ENCODE measurements at places on chromosomes 2 and 18.

GRCh38 chr2:219627103-219628100 lies at the start of gene SLC4A3:
Gene SLC4A3, plus strand, starts transcription at chr2:219627630. Its CDS starts 363 bp downstream, at chr2:219627993.
- DNase-seq, result no peak

GRCh38 chr2:11720752-11721151 lies 25.7 kb upstream of the LPIN1 start:
- DNase-seq, result no peak

GRCh38 chr2:145626301-145626700 lies 1106.4 kb upstream of the ZEB2 start:
- no peak for DNase-seq

- DNase-seq, result no peak
Measured at GRCh38 chr2:55880416-55881143, 43.0 kb downstream of the EFEMP1 start.

GRCh38 chr2:101549371-101549770 lies 74.5 kb upstream of the RFX8 start:
- no peak for DNase-seq

DNA sequence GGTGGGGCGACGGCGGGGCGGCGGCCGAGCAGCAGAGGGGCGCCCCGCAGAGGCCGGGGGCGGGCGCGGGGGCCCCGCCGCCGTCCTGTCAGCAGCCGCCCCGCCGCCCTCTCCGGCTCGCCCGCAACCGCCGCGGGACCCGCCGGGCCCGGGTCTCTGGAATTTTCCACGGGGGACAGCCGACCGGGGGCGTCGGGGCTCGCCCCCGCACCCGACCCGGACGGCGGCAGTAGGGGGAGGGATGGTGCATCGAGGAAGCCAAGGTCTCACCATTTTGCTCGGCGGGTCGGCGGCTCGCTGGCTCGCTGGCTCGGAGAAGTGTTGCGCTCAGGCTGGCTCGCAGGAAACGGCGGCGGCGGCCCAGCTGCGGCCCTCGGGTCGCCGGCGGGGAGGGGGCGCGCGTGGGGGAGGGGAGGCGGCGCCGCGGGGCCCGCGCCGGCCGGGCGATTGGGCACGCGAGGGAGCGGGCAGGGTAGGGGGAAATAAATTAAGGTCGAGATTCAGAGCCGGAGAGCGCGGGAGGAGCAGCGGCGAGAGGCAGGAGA lies 405 bp downstream of the PPP3R1 start:
- DNase-seq, result peak; percentile 29

- DNase-seq, result no peak
Measured at GRCh38 chr2:25483607-25484266, 142.0 kb upstream of the DNMT3A start.

GRCh38 chr2:172021074-172021931 lies 21.6 kb downstream of the METAP1D start:
- no peak for DNase-seq

DNA sequence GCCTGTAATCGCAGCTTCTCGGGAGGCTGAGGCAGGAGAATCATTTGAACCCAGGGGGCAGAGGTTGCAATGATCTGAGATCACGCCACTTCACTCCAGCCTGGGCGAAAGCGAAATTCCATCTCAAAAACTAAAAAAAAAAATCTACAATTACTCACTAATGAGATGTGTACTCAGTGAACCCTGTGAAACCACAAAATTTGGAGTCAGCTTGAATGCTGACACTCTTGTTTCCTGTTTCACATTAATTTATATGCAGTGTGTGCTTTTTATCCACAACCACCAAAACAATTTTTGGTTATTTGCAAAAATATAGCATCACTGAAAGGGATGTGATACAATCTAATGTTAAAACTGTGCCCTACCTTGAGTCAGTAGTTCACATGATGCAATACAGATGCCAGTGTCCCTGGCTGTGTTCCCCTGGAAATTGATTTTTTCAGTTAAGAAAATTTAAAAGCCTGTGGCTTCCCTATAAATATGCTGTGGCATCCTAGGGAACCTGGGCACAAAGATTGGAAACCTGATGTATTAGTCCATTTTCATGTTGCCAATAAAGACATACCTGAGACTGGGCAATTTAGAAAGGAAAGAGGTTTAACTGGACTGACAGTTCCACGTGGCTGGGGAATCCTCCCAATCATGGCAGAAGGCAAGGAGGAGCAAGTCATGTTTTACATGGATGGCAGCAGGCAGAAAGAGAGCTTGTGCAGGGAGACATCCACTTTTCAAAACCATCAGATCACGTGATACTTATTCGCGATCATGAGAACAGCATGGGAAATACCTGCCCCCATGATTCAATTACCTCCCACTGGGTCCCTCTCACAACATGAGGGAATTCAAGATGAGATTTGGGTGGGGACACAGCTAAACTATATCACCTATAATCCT lies 337.5 kb upstream of the NT5C1B start:
- no peak for DNase-seq

DNA sequence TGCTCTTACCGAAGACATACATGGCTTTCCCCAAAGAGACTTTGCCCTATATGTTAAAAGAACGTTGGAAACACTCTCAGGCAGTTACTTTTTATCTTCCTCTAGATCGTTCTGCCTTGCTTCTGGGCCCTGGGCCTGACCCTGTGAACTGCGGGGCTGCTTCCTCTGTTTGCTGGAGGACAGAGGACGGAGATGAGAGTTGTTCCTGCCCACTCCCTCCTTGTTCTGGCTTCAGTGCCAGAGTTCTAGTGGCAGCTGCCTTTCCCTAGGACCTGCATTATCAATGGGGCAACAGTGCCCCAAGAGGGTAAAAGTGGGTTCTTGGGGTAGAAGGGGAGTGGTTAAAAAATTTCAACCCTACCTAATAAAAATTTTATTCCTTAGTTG lies 6.5 kb upstream of the FN1 start:
- no peak for DNase-seq

DNA sequence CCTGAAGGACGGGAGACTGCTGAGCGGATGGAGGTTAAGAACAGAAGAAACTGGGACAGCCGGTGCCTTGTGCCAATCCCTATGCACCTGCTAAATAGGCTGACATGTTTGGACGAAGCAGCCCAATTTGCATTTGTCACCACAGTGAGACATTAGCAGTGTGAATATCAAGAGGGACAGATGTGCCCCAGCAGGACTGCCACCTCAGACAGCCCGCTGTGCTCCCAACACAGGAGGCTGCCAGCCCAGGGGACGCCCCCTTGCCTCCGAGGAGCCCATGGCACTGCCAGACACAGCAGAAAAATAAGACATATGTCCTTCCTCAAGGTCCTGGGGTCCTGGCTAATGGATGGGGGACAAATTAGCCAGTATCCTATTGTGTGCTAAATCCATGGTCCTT lies 306.7 kb upstream of the POU3F3 start:
- no peak for DNase-seq

DNA sequence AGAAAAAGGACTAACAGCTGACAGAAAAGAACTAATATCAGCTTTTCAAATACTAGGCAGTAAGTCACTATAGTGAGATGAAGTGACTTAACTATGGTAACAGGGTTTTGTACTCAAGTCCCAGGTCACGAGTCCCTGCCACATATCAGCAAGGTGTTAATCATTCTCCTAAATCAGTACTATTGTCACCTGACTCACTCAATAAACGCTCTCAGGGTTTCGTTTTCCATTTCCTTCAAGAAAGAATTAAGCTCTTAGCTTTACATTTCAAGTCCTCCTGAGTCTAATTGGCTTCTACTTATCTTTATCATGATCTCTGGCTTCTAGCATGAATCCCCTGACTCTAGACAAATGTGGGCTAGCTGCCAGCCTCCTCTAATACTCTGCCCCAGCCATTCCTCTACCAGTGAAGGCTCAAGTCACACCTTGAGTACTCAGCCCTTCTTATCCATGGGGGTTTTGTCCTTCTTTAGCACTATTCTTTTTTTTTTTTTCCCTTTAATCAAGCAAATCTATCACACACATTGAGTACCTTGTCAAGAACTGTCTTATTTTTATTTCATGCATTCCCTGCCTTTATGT lies 20.0 kb downstream of the BUB1 start:
- DNase-seq, result no peak

- no peak for DNase-seq
Measured at GRCh38 chr2:128778843-128779242, 460.2 kb upstream of the HS6ST1 start.

DNA sequence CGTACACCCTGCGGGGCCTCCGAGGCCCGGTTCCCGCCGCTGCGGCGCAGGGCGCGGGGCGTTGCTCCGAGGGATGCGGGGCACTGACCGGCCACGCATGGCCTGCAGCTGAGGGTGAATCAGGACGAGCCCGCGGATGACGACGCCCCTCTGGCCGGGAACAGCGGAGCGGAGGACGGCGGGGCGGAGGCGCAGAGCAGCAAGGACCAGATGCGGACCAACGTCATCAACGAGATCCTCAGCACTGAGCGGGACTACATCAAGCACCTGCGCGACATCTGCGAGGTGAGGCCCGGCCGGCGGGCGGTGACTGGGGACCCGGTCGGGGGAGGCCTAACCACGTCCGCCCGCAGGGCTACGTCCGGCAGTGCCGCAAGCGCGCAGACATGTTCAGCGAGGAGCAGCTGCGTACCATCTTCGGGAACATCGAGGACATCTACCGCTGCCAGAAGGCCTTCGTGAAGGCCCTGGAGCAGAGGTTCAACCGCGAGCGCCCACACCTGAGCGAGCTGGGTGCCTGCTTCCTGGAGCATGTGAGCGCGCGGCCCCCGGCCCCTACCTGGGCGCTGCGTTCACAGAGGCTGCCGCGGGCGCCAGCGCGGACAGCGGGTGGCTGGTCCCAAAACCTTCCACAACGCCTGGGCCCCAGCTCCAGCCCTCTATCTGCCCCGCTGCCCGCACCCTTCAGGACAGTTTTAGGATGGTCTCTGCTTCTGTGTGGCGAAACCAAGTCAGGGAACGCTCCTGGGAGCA lies 53.2 kb downstream of the FAM168B start:
- no peak for DNase-seq

DNA sequence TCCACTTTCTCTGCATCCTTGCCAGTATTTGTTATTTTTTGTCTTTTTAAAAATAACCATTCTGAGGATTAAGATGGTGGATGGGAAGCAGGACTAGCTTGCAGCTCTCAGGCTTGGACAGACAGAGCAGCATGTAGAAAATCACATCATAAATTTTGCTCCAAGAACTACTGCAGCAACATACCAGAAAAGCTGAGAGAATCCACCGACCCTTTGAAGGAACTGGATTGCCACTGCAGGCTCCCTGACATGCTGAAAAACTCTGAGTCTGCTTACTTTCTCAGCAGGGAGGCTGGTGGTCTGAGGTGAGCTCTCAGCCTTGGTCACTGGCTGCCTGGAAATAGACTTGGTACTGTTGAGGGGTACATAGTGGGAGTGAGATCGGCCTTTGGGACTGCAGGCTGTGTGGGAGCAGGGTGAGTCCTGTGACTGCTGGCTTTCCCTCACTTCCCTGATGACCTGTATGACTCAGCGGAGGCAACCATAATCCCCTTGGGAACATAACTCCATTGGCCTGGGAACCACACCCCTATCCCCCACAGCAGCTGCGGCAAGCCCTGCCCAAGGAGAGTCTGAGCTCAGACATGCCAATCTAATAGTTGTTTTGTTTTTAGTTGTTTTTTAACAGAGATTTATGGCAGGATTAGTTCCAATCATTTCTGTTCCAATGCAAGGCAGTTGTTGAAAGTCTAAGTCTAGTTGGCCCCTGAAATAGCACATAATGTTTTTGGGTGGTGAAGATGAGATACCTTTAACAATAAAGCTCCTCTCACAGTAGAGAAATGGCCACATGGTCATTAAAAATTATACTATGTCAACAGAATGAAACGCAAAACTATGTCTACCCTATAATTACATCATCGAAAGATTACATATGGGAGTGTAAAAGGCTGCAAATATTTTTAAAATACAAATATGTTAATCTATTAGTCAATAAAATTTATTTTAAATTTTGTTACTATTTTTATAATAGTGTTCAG lies 414.2 kb upstream of the CHAC2 start:
- no peak for DNase-seq

- no peak for DNase-seq
Measured at GRCh38 chr18:75005626-75006025, 203.3 kb downstream of the PTGR3 start.

DNA sequence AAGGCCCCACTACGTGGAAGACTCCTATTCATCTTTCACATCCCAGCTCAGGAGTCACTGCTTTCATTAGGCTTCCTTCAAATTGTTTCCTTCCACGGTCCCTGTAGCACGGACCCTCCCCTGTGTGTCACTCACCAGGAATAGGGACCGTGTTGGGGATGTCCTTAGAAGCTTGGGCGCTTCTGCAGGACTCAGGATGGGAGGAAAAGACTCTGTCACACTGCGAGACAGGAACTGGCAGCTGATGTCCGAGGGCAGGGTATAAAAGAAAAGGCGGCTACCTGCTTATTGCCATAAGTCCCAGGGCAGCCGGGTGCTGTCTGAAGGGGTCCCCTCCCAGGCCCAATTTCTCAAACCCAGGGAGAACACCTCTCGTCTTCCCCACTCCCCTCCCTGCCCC lies 79.1 kb downstream of the BCL2L11 start:
- no peak for DNase-seq

GRCh38 chr18:11947214-11948191 lies 33.8 kb upstream of the IMPA2 start:
- DNase-seq, result peak; percentile 42

- DNase-seq, result no peak
Measured at GRCh38 chr2:147424766-147425165, 420.1 kb upstream of the ACVR2A start.

- no peak for DNase-seq
Measured at GRCh38 chr2:121043061-121043826, 241.8 kb downstream of the TFCP2L1 start.

DNA sequence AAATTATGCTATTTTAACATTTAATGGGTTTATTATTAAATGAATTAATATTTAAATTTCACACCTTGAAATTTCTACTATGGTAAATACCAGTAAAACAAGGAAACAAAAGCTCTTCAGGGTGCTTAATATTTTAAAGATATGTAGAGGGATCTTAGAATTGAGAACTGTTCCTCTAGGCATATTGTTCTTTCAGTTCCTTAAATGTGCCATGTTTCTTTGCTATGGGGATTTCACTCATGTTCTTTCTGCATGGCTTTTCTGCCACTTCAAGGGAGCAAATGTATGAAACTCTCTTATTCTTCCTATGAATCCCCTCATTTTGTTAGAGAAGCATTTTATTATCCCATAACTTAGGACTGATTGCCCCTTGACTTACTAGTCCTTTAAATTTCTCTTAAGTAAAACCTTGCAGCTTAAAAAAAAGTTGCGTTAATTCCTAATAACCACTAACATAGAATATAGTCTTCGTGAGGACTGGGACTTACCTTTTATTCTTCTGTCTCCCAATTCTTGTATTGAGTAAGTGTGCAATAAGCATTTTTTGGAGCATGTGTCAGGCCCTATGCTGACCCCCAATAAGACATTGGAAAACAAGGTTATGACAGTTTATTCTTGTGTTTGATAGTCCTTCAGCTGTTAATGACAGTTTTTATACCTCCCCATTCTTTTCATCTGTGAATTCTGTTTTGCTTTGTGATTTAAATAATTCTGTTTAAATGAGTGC lies 95.7 kb downstream of the BIRC6 start:
- DNase-seq, result no peak

DNA sequence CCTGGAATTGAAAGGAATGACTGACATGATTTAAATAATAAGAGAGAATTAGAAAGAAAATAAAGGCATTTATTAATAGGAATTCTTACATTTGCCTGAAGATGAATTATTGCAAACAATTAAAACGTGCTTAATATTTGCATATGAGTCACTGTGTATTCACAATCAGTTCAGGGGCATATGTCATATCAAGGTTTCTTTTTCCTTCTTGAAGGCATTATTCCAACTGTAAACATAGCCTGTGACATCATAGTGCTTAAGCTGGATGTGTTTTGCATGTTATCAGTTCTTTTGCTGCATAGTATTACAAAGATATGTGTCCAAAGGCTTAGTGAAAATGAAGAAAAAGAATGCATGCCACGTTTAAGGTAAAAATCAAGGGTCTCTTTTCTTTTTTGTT lies 80.8 kb downstream of the MEIS1 start:
- no peak for DNase-seq
